ENCODE measurements at places on chromosomes 4 and X. TPM values are rescaled to one million over a fixed set of nuclear protein-coding genes. Genes with fewer than 3 reads are reported as not detected.

Gene RNF128
- 1.1 TPM for total RNA-seq

Gene PDGFC
- total RNA-seq, result 13.7 TPM

DNA sequence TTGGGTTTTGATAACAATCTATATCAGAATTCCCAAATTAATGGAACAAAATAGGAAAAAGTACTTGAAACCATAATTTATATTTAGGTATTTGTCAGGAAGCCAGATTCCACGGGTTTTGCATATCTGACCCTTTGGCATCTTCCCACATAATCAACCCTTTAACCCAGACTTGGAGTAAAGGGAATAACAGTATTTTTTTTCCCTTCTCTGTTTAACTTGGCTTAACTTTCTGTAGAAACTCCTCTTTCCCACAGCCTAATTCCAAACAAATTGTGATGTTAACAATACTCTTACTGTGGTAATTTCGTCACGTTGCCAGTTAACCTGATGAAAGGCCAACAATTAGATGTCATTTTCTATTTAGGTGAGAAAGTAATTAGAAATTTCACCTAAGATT is 49.4 kb upstream of the GUCY1A1 start:
- DNase-seq, result no peak

DNA sequence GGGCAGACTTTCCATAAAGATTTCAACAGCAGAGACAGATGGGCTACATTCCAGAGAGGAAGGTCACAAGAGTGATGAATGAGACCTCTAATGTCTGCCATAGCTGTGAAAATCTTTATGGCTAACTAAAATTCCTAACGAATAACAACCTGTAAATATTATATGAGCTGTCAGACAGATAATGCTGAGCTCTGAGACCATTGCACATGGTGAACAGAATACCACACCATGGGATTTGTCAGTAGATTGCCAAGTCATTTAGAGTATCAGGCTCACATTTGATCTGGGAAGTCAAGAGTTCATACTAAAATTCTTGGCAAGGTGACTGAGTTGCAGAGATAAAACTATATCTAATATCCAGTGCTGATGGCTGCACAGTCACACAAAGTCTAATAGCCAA is 259.2 kb upstream of the FTHL17 start:
- DNase-seq, result no peak

DNA sequence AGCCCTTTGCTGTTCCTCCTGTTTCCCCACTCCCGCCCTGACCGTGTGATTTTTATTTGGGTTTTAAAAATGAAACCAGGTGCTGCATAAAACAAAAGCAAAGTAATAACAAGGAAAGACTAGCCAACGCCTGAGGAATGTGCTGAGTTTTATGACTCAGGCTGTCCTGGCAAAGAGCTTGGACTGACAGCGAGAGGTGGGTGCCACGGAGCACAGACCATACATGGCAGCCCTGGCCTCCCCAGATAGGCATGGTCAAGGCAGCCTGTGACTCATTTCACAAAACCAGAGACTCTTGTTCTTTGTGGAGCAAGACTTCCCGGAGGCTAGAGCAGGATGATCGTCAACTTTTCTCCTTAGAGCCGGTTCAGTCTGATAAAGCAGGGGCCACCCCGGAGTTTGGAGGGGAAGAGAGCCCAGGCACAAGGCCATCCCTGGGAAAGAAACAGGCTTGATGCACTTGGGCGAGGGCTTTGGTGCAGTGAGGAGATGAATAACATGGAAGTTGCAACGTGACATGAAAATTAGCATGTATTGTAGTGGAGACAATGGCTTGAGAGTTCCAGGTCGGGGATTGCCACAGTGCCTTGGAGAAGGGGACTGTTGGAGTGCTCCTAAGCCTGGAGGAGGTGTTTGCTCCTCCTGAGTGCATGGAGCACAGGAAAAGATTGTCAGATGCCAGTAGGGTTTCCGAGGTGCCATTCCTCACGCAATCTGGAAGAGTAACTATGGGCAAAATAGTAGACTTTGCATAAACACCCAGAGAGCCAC is 54.8 kb downstream of the C4orf51 start:
- peak; percentile 83 for DNase-seq

GRCh38 chr4:107902715-107903114 is 28.6 kb upstream of the CYP2U1 start:
- no peak for DNase-seq

GRCh38 chr4:133802359-133803140 is 399.0 kb downstream of the PABPC4L start:
- no peak for DNase-seq

- no peak for DNase-seq
These were observed 165.8 kb upstream of the CYSLTR1 start for GRCh38 chrX:78493180-78493579.

DNA sequence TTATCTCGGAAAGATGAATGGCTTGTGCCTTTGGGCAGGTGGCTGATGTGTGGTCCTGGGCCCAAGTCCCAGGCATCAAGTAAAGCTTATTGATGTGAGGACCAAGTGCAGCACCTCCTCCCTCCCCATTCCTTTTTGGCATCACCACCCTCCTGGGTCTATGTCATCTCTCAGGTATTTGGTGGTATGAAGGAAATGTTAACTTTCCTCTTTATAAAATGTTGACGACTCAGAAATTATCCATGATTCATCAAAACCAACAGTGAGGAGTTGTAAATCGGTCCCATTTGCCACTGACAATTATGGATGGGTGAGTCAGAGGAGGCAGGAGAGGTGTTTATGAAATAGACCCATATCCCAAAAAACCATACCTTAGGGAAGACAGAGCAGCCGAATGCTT is 229.4 kb upstream of the GATB start:
- no peak for DNase-seq

- no peak for DNase-seq
These were observed 221.3 kb downstream of the DCTD start for GRCh38 chr4:182695842-182696241.

Measured in glomerular endothelial cell (primary cell).